NCI-H1930 (cell line): ENCODE measurements at places on chromosomes 11 and 22.

GRCh38 chr11:27839226-27839913 is 139.1 kb upstream of the BDNF start:
- no peak for DNase-seq

DNA sequence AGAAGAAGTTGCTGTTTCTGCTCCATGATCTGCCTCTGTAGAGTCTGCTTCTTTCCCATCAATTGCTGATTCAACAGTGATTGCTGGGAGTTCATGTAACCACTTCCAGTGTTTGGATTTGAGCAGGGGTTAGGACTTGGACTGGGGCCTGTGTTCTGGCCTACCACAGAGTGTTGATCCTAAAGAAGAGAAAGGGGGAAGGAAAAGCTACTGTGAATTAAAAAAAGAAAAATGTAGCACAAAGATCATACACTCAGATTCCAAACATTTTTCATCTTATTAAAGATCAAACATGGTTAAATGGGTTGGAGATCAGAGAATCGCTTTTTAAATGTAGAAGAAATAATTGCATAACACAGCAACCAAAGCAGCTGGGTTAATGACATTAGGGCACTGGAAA is 67.6 kb upstream of the MTMR2 start:
- no peak for DNase-seq

- DNase-seq: no peak
Observed at GRCh38 chr11:77310721-77311120, 9.2 kb upstream of the GDPD4 start.

GRCh38 chr11:120431633-120432032 is 79.9 kb upstream of the GRIK4 start:
- DNase-seq: no peak

DNA sequence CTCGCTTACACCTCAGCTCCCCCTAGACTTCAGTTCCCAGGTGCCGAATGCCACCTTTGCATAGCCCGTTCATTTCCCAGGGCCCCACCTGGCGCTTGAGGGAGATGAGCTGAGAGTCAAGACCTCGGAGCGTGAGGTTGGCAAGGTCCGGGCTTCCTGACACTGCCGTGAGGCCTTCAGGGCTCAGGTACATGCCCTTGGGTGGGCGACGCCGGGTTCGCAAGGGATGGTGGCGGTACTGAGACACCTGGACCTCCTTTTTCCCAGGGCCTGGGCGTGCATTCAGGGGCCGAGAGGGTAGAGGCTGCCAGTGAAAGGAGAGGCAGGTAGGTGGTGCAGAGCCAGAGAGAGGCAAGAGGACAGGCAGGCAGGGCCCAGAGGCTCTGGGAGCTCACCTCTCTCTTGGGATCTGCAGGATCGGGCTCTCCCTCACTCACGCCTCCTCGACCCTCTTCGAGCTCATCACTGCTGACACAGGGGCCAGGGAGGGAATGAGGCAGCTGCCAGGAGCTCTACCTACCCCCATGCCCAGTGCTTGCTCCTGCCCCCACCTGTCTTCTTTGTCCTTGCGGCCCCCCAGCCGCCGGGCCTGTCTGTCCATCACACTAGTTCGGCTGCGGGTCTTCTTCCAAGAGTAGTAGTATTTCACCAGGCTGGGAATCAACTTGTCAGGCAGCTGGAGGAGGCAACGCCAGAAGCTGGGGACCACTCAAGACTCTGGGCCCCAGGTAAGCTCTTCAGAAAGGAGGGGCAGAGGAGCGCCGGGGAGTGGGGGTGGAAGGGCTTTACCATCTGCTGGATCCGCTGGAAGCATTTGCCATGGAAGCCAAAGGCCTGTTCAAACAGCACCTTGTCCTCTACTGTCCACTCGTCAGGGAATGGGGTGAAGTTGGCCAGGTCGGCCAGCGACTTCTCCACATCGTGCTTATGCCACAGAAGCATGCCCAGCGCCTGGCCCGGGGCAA is 2.8 kb downstream of the RCOR2 start:
- no peak for DNase-seq

GRCh38 chr11:83306200-83307080 is 20.3 kb upstream of the CCDC90B start:
- no peak for DNase-seq
